Fibroblast of the conjunctiva (primary cell): ENCODE measurements at places on chromosomes 13 and 19.

- DNase-seq, result no peak
Observed at GRCh38 chr19:46687438-46688145, 26.6 kb upstream of the DACT3 start.

GRCh38 chr19:55087542-55087901 is 11.9 kb downstream of the EPS8L1 start:
- DNase-seq, result no peak

DNA sequence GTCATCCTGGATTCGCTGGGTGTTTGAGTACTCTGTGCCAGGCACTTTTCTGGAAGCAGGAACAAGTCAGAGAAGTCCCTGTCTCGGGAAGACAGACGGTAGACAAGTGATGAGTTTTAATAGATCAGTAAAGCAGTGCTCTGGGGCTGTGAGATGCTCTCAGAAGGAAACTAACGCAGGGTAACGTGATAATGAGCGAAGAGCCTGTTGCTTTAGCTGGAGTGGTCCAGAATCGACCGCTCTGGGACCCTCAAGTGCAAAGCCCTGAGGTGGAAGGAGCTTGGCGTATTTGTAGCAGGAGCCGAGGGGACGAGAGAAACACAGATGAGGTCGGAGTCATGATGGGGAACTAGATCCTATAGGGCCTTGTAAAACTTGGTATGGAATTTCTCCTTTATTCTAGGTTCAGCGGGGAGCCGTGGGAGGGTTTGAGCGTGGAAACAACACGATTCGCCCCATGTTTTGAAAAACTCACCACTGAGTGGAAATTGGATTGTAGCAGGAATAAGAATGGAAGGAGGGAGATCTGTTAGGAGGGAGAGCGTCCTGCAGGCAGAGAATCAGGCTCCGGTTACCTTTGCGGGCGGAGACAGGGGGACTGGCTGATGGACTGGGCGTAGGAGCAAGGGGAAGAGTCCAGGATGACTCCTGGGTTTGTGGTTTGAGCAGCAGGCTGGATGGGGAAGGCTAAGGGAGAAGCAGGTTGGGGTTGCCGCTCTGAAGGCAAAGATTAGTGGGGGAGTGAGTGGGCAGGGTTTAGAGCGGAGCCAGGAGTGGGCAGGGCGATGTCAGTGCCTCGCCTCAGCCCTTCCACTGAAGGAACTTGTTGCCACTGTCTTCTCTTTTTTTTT is 763 bp downstream of the POLD1 start:
- no peak for DNase-seq

GRCh38 chr13:77565635-77566034 is 30.1 kb downstream of the SCEL start:
- peak; percentile 14 for DNase-seq

- DNase-seq, result no peak
Observed at GRCh38 chr13:30829833-30830637, 76.0 kb upstream of the MEDAG start.

DNA sequence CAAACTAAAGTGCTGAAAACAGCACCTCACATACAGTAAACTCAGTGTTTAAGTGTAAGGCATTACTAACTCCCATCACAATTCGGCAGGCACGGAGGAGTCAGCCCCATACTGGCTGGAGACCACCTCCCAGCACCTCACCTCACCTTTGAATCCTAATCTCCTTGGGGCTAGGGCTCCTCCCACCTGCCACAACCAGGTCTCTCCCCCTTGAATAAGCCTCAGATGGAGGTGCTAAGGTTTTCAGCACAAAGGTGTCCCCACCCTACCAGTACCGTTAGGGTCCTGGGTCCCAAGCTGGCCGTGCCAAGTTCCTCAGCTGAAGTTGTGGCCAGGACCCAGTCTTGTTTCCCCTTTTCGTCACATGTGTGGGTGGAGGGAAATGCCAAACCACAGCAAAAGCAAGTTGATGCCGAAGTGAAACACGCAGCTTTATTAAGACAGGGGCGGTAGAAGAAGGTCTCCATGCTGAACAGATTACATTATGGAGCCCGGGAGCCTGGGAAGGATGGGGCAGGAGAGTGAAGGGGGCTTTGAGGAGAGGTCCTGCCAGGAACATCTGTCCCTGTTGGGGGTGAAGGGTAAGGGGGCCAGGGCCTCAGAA is at the start of gene IGFLR1:
IGFLR1 (minus strand) TSS at position 332 of the 604 bp plus-strand sequence. CDS start 1,272 bp downstream, outside the sequence.
- no peak for DNase-seq

DNA sequence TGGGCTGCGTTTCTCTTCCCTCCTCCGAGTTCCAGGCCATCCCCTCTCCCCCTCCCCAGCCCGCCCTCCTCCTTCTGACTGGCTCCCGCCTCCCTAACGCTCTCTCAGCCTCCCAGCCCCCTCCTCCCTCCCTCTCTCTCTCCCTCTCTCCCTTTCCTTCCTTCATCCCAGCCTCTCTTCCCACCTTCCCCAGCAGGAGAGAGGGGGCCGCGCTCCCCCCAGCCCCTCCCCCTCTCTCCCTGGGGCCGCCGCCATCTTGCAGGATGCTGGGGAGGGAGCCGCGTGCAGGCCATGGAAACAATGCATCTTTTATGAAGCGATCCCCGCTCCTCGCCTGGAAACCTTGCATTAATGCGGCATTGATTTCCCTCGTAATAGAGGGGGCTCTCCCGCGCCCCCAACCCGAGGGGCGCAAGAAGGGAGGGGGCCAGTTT is 42.6 kb upstream of the ADGRL1 start:
- peak; percentile 35 for DNase-seq

GRCh38 chr19:53594811-53595509 is 36.8 kb upstream of the DPRX start:
- no peak for DNase-seq

- no peak for DNase-seq
Observed at GRCh38 chr13:94204946-94205345, 274.5 kb downstream of the DCT start.

DNA sequence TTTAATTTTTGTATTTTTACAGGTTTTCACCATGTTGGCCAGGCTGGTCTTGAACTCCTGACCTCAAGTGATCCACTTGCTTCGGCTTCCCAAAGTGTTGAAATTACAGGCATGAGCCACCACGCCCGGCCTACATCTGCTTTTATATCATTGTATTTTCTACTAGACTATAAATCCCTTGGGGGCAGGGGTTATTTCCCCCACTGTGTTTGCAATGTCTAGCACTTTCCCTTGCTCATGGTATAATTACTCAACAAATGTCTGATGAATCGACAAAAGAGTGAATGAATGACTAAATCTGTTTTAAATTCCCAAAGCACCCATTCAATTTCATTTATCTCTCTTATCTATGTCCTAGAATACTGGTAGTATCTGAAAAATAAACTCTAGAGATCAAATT is 244.5 kb upstream of the CSNK1A1L start:
- no peak for DNase-seq

DNA sequence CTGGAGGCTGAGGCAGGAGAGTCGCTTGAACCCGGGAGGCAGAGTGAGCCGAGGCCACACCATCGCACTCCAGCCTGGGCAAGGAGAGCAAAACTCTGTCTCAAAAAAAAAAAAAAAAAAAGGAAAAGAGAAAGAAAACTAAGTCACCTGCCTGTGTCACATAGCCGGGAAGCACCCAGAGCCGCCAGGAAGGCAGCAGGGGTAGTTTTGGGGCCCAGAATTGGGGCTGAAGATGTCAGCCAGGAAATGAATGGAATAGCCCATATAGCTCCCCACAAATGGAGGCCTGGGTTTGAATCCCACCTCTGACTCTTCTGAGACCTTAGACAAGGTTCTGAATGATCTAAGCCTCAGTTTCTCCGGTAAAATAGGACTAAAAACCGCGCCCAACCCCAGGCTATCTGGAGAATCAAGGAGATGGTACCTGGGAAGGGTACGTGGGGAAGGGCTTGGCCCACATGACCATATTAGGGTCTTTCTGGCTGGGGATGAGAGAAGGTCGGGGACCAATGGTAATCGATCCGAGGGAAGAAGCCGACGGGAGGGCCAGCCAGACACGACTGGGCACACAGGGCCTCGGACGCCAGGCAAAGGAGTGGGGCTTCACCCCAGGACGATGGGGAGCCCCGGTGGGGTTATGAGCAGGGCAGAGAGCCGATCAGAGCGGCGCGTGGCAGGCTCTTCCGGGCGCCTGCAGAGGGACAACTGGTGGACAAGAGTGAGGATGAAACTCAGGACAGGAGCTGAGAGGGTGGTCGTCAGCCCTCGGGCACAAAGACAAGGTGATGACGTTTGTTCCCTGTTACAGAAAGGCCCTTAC is 14.4 kb downstream of the CCDC124 start:
- DNase-seq, result no peak

- DNase-seq, result no peak
Observed at GRCh38 chr13:34357435-34358232, 539.7 kb downstream of the RFC3 start.
